Caki2 (cell line): ENCODE measurements at places on chromosomes 4 and X. TPM values are rescaled to one million over a fixed set of nuclear protein-coding genes. Genes with fewer than 3 reads are reported as not detected.

DNA sequence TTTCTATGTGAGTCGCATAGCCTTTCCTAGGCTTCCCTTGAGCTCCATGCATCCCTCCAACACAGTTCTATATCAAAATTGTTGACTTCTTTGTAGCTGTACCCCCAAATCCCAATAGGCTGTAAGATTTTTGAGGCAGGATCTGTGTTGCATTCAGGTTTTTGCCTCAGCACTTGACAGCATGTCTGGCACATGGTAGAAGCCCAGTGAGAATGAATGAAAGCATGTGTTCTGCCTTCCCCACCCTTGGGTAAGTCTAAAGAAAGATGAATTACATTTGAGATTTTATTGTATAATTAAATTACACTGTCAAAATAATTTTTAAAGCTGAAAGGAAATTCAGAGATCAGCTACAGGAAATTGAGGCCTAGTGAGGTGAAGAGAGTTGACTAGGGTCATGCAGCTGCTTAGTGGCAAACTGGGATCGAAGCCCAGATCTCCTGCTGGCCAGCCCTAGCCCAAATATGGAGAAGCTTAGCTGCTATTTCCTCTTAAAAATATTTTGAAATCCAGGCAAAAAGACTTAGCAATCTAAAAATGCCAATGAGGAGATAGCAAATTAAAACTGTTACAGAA is 122.5 kb downstream of the SPATA18 start:
- no peak for DNase-seq

The NIPAL1 gene
- 2.5 and 3.0 TPM in 2 replicates for total RNA-seq

The VCX3B gene
- not detected in 2 replicates for total RNA-seq

DNA sequence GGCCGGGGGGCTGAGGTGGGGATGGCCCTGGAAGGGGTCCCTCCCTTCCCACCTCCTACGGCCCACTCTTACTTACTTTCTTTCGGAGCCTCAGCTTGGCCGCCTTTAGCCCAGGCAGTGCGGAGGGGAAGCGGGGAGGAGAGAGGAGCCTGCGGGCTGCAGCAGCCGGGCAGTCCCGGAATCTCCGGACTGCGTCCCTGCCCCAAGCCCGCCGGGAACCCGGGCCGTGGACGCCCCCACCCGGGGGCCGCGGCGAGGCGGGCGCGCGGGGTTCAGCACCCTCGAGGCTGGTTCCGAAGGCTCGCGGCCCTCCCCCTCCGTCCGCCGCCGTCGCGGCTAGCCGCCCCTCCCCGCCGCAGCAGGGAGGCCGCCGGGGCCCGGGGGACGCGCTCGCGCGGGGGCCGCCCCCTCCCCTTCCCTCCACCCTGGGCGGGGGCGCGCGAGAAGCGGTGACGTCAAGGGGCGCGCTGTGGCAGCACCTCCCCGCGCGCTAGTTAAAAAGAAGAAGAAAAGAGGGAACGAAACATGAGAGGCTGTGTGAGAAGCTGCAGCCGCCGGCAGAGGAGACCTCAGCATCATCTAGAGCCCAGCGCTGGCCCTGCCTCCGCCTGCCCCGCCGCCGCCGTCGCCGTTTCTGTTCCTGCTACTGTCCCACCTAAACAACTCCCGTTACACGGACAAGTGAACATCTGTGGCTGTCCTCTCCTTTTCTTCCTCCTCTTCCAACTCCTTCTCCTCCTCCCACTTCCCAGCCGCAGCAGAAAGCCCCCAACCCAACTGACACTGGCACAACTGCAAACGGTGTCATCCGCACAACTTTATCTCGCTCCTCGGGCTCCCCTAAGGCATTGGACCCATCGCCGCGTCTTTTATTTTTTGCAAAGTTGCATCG is at the start of gene HHIP:
HHIP (plus strand) TSS at position 526 of the 892 bp plus-strand sequence. CDS start 520 bp downstream, outside the sequence.
- peak; percentile 63 for DNase-seq

The IL13RA2 gene
- not detected in 2 replicates for total RNA-seq

DNA sequence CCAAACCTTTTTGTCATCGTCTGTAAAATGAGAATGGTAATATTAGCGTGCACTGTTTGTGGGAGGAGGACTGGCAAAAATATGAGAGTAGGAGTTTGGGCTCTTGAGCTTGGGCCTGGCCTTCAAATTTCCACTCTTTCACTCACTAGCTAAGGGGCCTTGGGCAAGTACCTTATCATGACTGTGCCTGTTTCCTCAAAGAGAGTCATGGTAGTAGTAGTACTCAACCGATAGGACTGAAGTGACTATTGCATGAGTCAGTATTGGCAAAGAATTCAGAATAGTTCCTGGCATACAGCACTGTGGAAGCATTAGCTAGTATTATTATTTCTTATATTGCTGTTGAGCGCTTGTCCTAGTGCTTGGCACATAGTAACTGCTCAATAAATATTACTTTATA is 16.0 kb upstream of the RBM3 start:
- DNase-seq: no peak
